ENCODE measurements at places on chromosomes 16 and 17. TPM values are rescaled to one million over a fixed set of nuclear protein-coding genes. Genes with fewer than 3 reads are reported as not detected.
A peak's percentile ranks its signal among the peaks of the same experiment; 100 is the strongest.

Gene ASPA
- total RNA-seq = not detected

Gene PAM16
- total RNA-seq = 43.3 TPM

Gene NAA38
- total RNA-seq = 87.2 TPM

Gene BAHCC1
- total RNA-seq = 57.4 TPM

Gene KCNAB3
- 19.9 TPM for total RNA-seq

DNA sequence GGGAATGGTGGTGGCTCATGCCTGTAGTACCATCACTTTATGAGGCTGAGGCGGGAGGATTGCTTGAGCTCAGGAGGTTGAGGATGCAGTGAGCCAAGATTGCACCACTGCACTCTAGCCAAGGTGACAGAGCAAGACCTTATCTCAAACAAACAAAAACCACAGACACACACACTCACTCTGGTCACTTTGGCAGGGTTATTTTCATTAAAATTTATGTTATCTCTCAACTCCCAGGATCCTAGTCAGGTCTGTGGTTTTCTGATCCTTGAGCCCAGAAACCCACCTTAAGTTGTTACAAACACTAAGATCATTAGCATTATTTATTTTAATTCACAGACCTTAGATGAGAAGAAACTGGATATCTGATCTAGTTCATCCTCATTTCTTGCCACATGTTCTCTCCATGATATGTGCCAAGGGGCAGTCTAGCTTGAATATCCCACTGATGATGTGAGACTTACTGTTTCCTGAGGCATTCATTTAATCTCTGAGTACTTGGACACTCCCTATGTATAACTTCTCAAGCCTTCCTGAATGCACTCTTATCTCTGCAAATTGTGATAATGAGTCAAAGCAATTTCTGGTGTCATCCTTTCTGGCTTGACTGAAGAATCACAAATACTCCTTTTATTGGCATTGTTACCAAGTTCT, 9.6 kb downstream of the ABHD15 start:
- DNase-seq = no peak
- no peak overlapping the region for H3K27ac ChIP-seq
- H3K27me3 ChIP-seq = no peaks in the 10 kb centered on the region
- H3K36me3 ChIP-seq = no peaks in the 10 kb centered on the region

DNA sequence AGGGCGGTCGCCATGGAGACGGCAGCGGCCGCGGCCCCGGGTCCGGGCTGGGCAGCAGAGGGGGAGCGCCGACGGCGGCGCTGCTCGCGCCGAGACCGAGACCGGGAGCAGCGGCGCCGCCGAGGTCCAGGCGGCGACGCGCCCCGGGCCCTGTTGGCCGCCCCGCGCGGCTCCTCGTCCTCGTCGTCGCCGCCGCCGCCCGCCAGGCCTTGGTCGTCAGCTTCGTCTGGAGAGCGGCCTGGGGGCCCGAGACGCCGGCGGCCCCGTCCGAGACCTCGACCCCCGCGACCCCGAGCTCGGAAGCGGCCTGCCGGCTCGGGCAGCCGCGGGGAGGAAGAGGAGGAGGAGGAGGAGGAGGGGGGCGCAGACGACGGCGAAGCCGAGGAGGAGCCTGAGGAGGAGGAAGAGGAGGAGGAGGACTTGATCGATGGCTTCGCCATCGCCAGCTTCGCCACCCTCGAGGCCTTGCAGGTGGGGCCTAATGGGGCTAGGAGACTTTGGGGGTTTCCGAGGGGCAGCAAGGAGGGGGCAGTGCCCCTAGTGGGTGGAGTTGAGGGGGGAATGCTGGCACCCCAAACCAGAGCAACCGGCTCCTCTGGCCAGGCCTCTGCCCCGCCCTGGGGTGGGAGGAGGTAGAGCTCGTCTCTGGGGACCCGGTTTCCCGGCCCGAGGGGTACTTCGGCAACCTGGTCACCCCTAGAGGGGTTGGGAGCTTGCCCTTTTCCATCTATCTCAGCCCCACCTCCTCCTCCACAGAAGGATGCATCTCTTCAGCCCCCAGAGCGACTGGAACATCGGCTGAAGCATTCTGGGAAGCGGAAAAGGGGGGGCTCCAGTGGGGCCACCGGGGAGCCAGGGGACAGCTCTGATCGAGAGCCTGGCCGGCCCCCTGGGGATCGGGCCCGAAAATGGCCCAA, 1.5 kb downstream of the FBRS start:
- DNase-seq = no peak
- H3K36me3 ChIP-seq = peaks cover 9% of the 10 kb centered on the region
- peaks cover 3% of the 10 kb centered on the region for H3K27me3 ChIP-seq

DNA sequence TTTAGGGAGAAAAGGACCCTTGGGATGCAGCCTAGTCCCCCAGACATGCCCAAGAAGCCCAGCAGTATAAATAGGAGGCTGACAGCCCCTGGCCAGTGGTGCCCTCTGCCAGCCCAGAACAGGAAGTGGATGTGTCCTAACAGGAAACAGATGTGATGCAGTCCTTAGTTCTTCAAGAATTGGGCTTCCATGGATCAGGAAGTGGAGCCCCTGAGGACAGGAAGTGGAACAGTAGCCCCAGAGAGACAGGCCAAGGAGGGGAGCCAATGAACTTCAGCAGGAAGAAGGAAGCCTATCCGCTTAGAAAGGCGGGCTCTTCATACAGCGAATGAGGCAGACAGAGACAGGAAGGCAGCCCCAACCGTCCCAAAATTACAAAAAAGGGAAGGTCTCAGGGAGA, 7.2 kb downstream of the CTF1 start:
- DNase-seq = no peak
- H3K27me3 ChIP-seq = no peaks in the 10 kb centered on the region
- peaks cover 32% of the 10 kb centered on the region for H3K4me1 ChIP-seq
- H3K4me3 ChIP-seq = no peak overlapping the region
- peak overlapping the region; percentile 23 for H3K27ac ChIP-seq

GRCh38 chr17:50037321-50038107, 18.4 kb upstream of the ITGA3 start:
- no peaks in the 10 kb centered on the region for H3K4me1 ChIP-seq
- no peak overlapping the region for H3K27ac ChIP-seq
- H3K4me3 ChIP-seq = no peak overlapping the region
- no peak for DNase-seq
- H3K36me3 ChIP-seq = no peaks in the 10 kb centered on the region
- no peaks in the 10 kb centered on the region for H3K27me3 ChIP-seq

- no peaks in the 10 kb centered on the region for H3K27me3 ChIP-seq
- peaks cover 24% of the 10 kb centered on the region for H3K36me3 ChIP-seq
- peak overlapping the region; percentile 20 for H3K4me3 ChIP-seq
Observed at GRCh38 chr16:84499638-84500037, 4.8 kb downstream of the MEAK7 start.

- no peak overlapping the region for H3K4me3 ChIP-seq
- no peak overlapping the region for H3K27ac ChIP-seq
- no peaks in the 10 kb centered on the region for H3K36me3 ChIP-seq
Observed at GRCh38 chr17:49249292-49249794, 18.8 kb upstream of the PHOSPHO1 start.

DNA sequence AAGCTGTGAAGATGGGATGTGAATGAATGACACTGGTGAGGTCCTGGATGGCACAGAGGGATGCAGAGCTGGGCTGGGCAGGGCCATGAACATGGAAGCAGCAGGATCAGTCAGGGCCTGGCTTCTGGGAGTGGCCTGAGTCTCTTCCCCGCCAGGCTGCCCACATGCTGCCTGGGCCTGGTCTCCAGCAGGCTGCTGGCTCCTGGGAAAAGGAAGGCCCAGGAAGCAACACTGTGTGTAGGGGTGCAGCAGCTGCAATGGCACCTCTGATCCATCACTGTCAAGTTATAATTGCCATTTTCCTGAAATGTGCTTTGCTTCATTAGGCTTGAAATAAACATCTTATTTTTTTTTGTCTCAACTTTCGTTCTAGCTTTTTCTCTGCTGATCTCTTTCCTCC, 260.2 kb upstream of the N4BP1 start:
- H3K27ac ChIP-seq = no peak overlapping the region
- no peak overlapping the region for H3K4me3 ChIP-seq
- peaks cover 8% of the 10 kb centered on the region for H3K4me1 ChIP-seq
- H3K27me3 ChIP-seq = peaks cover 38% of the 10 kb centered on the region
- no peaks in the 10 kb centered on the region for H3K36me3 ChIP-seq

DNA sequence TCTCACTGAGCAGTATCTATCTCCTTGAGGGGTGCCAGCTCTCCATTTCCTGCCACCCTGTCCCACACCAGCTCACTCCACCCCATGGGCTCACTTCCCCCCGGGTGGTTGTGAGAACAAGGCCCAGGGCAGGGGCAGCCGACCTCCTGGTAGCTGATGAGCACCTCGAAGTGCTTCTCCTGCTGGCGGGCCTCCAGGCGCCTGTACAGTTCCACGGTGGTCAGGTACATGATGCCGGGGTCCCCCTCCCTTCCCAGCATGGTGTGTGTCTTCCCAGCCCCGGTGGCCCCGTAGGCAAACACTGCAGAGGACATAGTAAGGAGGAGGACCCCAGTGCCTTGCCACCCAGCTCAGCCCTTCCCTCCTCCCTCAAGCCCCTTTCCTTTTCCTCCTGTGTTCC, 12.5 kb downstream of the KIF18B start:
- H3K27ac ChIP-seq = no peak overlapping the region
- H3K4me3 ChIP-seq = no peak overlapping the region
- no peaks in the 10 kb centered on the region for H3K4me1 ChIP-seq
- peaks cover 13% of the 10 kb centered on the region for H3K36me3 ChIP-seq

DNA sequence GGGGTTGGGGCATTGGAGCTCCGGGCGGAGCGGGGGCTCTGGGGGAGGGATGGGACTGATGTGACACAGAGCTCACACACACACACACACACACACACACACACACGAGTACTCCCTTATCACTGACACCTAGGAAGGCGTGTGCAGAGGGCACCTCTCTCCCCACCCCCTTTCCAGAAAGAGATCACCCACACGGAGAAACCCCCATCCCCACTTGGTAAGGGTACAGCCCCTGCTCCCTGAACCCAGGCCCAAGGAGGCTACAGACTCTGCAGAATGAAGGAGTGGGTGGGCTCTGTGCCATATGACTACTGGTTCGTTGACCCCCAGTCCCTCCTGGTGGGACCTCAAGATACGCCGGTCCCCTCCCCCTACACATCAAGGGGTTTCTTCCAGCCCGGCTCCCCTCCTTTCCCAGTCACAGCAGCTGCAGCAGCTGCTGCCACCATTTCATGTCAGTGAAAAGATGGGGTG, 8.7 kb upstream of the ARHGAP23 start:
- no peak overlapping the region for H3K27ac ChIP-seq
- peaks cover 37% of the 10 kb centered on the region for H3K4me1 ChIP-seq
- peak overlapping the region; percentile 59 for H3K4me3 ChIP-seq
- DNase-seq = no peak
- H3K27me3 ChIP-seq = peaks cover 65% of the 10 kb centered on the region

DNA sequence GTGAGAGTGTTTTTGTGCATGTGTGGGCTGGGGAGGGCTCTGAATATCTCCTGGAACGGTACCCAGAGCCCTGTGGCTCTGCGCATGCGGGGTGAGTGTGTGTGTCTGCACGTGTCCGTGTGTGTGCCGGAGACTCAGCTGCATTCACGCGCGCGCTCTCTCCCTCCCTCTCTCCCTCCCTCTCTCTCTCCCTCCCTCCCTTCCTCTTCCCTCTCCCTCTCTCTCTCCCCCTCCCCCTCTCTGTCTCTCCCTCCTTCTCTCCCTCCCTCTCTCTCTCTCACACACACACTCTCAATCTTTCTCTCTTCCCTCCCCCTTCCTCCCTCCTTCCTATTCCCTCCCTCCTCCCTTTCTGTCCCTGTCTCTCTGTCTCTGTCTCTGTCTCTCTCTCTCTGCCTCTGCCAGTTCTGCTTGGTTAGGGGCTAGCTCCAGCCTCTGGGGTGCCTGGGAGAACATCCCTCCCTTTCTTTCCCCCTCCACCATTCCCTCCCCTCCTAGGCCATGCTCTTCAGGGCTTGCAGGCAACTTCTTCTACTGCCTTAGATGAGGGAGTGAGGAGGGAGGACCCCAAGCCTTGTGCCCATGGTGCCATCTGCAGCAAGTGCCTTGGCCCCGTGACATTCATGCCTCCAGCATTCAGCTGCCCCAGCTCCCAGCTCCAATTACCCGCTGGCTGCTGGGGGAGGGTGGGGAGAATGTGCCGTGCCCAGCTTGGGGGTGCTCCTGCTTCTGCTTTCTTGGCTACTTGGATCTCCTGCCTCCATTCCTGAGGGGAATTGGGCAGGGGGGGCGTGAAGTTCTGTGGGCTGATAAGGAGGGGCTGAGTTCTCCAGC, 6.4 kb downstream of the THRA start:
- peak overlapping the region; percentile 81 for H3K27ac ChIP-seq
- peak; percentile 53 for DNase-seq
- H3K36me3 ChIP-seq = no peaks in the 10 kb centered on the region
- H3K4me1 ChIP-seq = peaks cover 70% of the 10 kb centered on the region
- H3K4me3 ChIP-seq = peak overlapping the region; percentile 85

DNA sequence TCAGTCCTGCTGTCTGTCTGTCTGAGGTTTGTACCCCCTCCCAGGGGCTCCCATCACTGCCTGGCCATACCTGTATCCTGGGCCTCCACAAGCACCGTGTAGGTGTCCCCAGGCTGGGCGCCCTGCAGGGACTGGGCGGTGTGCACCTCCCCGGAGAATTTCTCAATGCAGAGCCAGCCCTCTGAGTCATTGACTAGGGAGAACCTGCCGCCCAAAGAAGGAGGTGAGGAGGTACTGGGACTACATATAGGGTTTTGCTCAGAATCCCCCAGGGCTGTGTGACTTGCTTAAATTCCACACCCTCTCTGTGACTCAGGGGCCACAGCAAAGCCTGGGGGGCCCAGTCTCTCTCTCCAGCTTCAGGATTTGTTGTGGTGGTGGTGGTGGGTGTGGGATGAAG, 7.6 kb downstream of the CDH16 start:
- peaks cover 5% of the 10 kb centered on the region for H3K27me3 ChIP-seq
- no peaks in the 10 kb centered on the region for H3K36me3 ChIP-seq
- no peak overlapping the region for H3K27ac ChIP-seq
- H3K4me3 ChIP-seq = no peak overlapping the region
- DNase-seq = no peak
- peaks cover 7% of the 10 kb centered on the region for H3K4me1 ChIP-seq

DNA sequence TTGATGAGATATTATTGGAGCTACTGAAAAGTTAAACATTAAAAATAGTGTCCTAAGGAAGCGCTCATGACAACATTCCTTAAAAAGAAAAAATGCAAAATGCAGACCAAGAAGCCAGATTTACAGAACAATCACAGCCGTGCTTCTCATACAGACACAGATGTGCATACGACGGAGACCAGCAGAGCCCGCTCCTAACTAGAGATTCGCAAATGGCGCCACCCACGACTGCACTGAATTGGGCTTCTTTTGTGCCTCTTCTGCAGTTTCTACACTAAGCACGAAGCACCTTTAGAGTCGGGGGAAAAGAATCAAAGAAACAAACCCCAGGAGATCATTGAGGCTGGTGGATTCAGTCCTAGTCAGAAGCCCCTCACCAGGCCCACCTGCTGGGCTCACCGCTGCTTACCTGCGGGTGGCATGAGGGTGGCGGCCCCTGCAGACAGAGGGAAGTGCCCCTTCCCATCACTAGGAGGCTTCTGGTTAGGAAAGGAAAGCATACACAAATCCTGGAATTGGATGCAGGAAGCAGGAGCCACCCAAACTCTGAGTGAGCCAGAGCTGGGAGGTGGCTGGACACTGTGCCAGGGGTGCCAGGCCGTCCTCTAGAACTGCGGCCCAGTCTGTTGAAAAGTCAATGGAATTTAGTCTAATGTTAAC, 64.9 kb upstream of the CHMP6 start:
- H3K27me3 ChIP-seq = no peaks in the 10 kb centered on the region
- no peak for DNase-seq
- no peak overlapping the region for H3K27ac ChIP-seq
- H3K4me3 ChIP-seq = no peak overlapping the region

- H3K4me3 ChIP-seq = no peak overlapping the region
Observed at GRCh38 chr16:28182183-28182582, 29.6 kb downstream of the XPO6 start.

Data from neural crest cell (in vitro differentiated cells).